ENCODE measurements at places on chromosomes 1 and 21.

- DNase-seq: peak; percentile 82
Observed at GRCh38 chr1:177586429-177586828, 383.4 kb downstream of the SEC16B start.

- no peak for DNase-seq
Observed at GRCh38 chr1:111747282-111747734, 8.1 kb upstream of the INKA2 start.

GRCh38 chr1:222104694-222105392 is 363.0 kb upstream of the DUSP10 start:
- DNase-seq: no peak

DNA sequence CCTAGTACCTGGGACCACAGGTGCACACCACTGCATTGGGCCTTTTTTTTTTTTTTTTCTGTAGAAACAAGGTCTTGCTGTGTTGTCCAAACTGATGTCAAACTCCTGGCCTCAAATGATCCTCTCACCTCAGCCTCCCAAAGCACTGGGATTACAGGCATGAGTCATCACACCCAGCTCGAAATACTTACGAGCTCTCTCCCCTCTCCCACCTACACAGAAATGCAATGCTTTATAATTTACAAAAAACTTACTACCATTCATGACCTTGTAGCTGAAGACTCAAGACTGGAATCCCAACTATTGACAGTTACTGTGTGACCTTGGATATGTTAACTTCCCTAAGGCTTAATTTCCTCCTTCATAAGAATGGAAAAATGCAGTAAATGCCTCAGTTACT is 18.7 kb downstream of the FOXJ3 start:
- no peak for DNase-seq

GRCh38 chr1:153852170-153852569 is 70.6 kb downstream of the GATAD2B start:
- no peak for DNase-seq

GRCh38 chr1:1250786-1251284 is 4.3 kb upstream of the C1QTNF12 start:
- DNase-seq: no peak

- DNase-seq: no peak
Observed at GRCh38 chr1:182185136-182185535, 123.6 kb upstream of the ZNF648 start.

Measured in skeletal muscle cell (primary cell).